ENCODE measurements at places on chromosomes 4 and X. TPM values are rescaled to one million over a fixed set of nuclear protein-coding genes. Genes with fewer than 3 reads are reported as not detected.

The TKTL1 gene
- total RNA-seq = 1.1 TPM

The PAGE4 gene
- not detected for total RNA-seq

The PDCL2 gene
- not detected for total RNA-seq

The MAGEA2 gene
- not detected for total RNA-seq

The MCTS1 gene
- total RNA-seq = 17.2 TPM

DNA sequence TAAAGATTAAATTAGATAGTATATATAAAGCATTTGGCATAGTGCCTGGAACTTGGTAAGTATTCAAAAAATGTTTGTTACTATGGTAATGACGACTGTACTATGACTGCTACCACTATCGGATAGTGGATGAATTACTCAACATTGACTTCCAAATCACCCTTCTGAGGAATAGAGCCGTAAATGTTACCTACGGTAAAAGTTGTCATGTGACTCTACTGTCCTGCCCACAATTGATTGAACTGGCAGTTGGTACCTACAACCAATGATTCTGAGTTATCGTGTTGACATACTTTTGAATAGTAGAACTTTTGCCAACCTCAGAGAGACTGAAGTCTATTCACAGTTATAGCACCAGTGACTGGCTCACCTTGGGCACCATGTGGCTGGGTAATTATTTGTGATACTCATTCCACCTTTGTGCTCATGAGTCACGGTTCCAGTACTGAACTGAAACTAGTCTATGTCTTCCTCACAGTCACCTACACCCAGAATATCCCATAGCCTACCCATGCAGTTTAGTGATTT is 185.5 kb upstream of the PITX2 start:
- DNase-seq = no peak

DNA sequence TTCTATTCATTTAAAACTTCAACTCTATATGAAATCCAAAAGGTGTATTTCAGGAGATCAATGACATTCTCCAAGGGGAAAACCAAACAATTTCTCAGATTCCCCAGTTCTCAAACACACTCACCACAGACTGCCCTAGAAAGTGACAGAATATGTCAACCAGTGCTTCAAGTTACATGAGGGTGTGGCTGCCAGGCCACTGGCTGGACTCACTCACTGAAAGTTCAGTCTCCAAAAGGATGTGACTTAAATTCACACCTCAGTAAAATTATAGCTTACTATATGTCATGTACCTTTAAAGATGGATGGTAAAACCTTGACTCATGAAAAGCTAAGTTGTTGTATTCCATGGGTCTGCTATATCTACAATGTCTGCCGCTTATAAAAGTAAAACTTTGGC is 7.3 kb downstream of the INPP4B start:
- no peak for DNase-seq

DNA sequence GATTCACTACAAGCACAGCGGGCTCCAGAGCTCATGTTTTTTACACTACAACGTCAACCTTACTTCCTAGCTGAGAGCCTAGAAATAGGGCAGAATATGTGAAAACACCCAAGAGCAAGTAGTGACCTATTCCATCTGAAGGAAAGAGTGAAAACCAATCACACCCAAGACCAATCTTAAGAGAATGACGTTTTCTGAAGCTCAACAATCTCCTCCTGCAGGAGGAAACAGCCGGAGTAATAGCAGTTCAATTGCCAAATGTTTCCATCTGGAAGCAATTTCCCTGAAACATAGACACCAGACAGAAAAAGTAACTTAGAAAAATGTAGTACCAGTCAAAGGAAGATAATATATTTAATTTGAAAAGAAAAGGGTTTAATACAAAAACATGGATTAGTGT is 142.4 kb downstream of the ANXA5 start:
- no peak for DNase-seq

- no peak for DNase-seq
These were observed 221.6 kb upstream of the FTHL17 start for GRCh38 chrX:31293409-31293808.

- DNase-seq = no peak
These were observed 1.1 kb downstream of the OCIAD2 start for GRCh38 chr4:48905363-48906015.

DNA sequence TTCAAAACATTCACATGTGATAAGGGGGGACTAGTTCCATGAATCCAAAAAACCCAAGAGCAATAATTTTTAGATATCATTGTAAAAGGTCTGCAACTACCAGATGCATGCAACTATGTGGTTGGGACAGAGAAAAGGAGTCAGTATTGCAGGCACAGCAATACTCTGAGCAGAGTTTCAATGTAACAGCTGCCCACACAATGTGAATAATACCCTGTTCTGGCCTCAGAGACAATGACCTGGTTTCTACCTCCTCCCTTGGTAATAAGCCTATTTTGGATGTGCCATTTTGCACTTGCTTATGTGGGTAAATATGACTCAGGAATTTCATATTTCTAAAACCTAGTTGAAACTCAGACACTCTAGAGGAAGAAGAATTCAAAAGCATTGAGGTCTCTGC is 194.8 kb upstream of the RASGEF1B start:
- no peak for DNase-seq

- no peak for DNase-seq
These were observed 107.4 kb upstream of the FTHL17 start for GRCh38 chrX:31179203-31179602.

Measured in right atrium auricular region (tissue), 2 donors.